ENCODE measurements at places on chromosomes 6 and 20. TPM values are rescaled to one million over a fixed set of nuclear protein-coding genes. Genes with fewer than 3 reads are reported as not detected.

The BEND3 gene
- 3.0 TPM for total RNA-seq

The BCAS1 gene
- not detected for total RNA-seq

The HLA-DQB1 gene
- not detected for total RNA-seq

The SLC35B3 gene
- 11.8 TPM for total RNA-seq

The KCNQ5 gene
- under 0.01 TPM for total RNA-seq

The HLA-DOA gene
- not detected for total RNA-seq

The TREML1 gene
- total RNA-seq, result not detected

The ALDH5A1 gene
- 0.49 TPM for total RNA-seq

The TSBP1 gene
- not detected for total RNA-seq

All from bladder microvascular endothelial cell (primary cell).